ENCODE measurements at places on chromosomes 11 and 22.
A peak's percentile ranks its signal among the peaks of the same experiment; 100 is the strongest.

DNA sequence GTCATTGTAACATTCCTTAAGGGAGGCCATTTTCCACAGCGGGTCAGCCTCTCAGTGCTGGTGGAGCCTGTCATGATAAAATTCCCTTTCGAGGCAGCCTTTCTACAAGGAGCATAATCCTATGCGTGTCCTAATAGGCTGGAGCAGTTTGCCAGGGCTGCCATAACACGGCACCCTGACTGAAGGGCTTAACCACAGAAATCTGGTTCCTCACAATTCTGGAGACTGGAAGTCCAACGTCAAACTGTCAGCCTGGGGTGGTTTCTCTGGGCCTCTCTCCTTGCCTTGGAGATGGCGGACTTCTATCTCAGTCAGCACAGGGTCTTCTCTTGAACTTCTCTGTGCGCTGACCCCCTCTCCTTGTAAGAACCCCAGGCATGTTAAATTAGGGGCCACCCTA lies 1.4 kb upstream of the RGL4 start:
- DNase-seq, result no peak

GRCh38 chr11:126863294-126863997 lies 137.1 kb downstream of the KIRREL3 start:
- no peak for DNase-seq

DNA sequence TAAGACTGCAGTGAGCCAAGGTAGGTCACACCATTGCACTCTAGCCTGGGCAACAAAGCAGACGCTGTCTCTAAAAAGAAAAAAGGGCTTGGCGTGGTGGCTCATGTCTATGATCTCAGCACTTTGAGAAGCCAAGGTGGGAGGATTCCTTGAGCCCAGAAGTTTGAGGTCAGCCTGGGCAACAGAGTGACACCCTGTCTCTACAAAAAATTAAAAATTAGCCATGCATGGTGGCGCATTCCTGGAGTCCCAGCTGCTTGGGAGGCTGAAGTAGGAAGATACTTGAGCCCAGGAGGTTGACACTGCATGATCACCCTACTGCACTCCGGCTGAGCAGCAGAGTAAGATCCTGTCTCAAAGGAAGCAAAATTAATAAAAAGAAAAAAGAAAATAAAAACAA lies 38.9 kb upstream of the RDX start:
- no peak for DNase-seq

DNA sequence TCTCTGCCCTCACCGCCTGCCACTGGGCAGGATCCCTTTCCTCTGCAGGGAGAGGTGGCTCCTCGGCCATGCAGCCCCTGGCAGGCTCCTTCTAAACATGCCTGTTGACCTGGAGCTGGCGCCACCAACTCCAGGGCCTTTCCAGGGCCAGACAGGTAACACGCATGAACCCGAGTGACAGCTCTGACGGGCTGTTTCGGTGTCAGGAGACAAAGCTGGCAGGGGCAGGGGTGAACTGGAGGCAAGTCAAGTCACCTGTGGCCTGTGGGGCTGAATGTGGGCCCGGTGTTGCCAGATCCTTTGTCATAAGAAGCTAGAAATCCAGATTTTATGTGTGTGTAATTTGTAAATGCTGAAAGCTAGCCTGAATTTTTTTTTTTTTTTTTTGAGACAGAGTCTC lies 11.3 kb downstream of the C22orf23 start:
- DNase-seq, result no peak

- DNase-seq, result no peak
These were observed 712.4 kb downstream of the TBC1D22A start for GRCh38 chr22:47474895-47475294.

DNA sequence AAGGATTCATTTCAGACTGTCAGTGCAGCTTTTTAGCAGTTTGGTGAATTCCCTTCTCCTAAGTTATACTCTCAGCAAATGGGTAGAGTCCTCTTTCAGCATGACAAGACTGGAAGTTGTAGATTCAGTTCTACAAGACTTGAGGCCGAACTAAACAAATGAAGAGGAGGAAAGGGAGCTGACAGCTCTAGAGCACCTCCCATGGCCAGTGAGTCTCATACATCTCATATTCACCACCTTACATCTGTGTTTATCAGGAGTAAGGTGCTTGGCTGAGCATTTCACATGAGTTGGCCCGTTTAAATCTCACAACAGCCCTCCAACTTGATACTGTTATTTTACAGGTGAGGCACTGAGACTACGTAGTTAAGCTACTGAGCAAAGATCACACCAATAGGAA lies 30.4 kb downstream of the SEZ6L start:
- no peak for DNase-seq

GRCh38 chr11:27183672-27184457 lies 143.2 kb downstream of the BBOX1 start:
- peak; percentile 63 for DNase-seq

DNA sequence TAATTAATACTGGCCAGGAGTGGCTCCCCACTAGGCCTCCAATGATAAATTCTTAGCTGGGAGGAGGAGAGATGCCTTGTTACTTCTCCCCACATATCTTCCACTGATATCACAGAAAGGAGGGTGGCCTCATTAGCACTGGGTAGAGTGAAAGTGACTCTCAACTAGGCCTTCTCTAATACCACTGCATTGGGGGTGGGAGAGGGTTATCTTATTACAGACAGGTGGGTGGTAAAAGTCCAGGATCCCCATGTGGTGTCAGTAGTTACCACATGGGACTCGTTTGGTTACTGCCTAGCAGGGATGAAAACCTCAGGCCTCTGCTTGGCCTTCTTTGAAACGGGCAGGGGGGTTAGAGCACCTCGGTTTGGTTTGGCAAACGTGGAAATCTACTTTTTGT lies 167.3 kb downstream of the UVRAG start:
- no peak for DNase-seq

GRCh38 chr11:13663631-13664071 lies 4.8 kb upstream of the FAR1 start:
- no peak for DNase-seq

- no peak for DNase-seq
These were observed 9.2 kb upstream of the TSSC4 start for GRCh38 chr11:2391181-2391975.

GRCh38 chr11:85266646-85267045 lies 360.5 kb downstream of the DLG2 start:
- no peak for DNase-seq

DNA sequence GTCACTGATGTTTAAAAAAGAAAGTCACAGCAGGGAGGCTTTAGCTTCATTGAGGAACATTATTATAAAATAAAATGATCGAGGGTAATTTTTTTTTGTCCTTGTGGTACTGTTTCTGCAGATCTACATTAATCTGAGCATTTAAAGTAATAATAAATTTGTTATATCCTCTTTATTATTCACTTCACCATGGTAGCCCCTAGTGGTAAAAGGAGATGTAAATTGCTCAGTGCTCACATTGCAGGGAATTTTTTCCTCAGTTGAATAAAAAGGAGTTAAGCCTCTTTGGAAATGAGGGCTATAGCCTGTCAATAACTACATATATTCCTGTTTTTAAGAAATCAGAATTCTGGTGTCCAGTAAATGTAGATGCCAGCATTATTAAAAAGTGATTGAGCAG lies 99.7 kb upstream of the VPREB1 start:
- no peak for DNase-seq

DNA sequence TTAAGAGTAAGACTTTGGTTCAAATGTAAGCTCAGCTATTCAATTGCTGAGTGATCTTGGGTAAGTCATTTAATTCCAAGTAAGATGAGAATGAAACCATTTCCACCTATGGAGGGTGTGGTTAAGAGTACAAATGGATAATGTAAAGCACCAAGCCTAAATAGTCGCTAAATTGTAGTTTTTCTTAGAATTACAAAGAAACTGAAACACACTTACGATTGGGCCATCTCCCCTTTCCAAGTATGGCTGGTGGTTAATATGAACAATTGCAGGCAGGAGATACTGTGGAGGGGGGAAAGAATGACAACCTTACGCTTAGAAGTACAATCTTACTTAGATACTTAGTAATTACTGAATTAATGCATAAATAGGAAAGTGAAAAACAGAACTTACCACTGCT lies 8.2 kb downstream of the DDX17 start:
- no peak for DNase-seq

DNA sequence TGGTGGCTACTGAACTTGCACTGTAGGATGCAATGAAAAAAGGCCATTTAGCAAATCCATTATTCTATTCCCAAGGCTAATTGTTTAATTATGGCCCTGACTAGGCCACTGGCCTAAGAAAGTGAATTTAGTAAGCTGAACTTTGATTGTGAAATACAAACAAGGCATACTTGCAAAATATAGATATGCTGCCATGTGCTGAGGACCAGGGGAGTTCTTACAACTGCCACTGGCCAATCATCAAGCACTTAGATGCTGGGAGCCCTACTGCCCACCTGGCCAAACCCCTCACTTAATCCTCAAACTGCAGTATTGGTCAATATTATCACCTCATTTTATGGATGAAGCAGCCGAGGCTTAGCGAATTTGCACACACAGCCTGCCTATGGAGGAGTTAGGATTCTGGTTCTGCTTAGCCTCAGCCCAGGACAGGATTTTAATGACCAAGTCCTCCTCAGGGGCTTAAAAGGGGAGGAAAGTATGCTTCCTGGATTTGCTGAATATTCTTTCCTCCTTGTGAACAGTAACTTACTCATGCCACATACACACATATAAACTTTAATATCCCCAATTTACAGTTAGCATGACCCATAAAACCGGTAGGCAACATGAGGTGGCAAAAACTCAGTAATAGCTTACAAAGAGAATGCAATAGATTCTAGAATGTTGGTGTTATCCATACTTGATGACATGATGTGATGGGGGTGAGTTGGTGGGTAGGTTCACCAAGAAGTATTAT lies 39.3 kb downstream of the CD44 start:
- DNase-seq, result no peak

- no peak for DNase-seq
These were observed 76.8 kb upstream of the BIRC3 start for GRCh38 chr11:102240502-102240901.

- no peak for DNase-seq
These were observed 10.0 kb upstream of the CCDC83 start for GRCh38 chr11:85845124-85845631.

GRCh38 chr11:8832571-8833260 lies 78.3 kb upstream of the AKIP1 start:
- DNase-seq, result peak; percentile 92

- no peak for DNase-seq
These were observed 695 bp downstream of the RCE1 start for GRCh38 chr11:66843776-66844495.

GRCh38 chr11:126637795-126638175 lies 282.3 kb downstream of the ST3GAL4 start:
- no peak for DNase-seq

DNA sequence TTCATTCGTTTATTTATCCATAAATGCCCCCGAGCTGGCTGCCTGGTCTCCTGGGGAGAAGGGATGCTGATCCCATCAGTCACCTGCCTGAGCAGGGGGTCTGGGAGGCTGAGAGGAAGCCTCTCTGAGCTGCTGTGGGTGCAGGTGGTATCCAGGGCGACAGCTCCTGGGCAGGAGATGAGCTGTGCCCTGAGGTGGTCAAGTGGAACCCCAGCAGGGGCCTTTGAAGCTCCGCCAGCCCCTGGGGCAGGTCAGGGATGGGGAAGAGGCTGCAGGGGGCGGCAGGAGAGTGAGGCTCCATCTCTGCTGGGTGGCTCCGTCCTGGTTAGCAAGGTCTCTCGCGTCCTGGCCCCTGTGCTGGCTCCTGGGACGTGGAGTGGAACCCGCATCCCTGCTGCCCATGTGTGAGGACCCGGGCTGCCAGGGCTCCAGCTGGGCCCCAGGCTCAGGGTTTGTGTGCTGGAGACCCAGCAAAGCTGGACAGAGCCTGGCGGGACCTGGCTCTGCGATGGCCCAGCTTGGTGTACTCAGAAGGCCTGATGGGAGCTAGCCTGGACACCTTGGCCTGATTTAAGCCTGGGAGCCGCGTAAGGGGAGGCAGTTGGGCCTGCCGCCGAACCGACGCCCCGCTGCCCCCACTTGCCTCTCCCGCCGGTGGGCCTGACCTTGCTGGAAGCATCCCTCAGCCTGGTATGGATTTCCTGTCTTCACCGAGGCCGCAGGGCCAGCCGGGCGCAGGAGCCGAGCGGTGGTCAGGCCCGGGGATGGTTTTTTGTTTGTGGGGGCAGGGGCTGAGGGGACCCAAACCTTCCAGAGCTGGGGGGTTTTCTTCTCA lies 44.5 kb downstream of the RTN4R start:
- DNase-seq, result no peak

- no peak for DNase-seq
These were observed 8.5 kb downstream of the RAB3IL1 start for GRCh38 chr11:61908730-61909316.

DNA sequence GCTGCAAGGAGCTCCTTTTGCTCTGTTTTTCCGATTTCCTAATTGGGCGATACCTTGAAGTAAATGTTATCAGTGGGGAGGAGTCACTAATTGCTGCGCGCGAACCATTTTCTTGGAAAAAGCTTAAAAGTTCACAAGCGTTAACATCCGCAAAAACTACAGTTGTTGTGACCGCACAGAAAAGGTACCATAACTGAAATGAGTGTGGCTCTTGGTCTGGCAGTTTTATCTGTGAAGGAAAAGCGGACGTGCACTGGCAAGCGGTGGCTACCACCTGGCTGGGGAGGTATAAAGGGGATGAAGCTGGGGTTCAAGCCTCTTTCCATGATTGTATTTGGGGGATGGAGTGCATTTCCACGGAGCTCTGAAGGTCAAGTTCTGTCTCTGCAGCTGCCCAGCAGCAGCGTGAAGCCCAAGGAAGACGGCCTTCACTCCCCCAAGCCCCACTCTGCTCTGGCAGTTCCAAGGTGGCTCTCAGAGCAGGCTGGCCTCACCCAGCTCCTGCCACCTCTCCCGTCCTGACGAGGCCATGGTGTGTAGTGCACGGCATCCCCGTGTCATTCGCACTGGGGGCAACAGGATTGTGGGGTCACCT lies 27.5 kb downstream of the MOV10L1 start:
- DNase-seq, result no peak

GRCh38 chr11:99632969-99633368 lies 612.2 kb downstream of the CNTN5 start:
- DNase-seq, result peak; percentile 84

GRCh38 chr11:35165423-35166368 lies 26.7 kb downstream of the CD44 start:
- peak; percentile 88 for DNase-seq

- DNase-seq, result no peak
These were observed 1.9 kb upstream of the ANO9 start for GRCh38 chr11:443542-444199.

DNA sequence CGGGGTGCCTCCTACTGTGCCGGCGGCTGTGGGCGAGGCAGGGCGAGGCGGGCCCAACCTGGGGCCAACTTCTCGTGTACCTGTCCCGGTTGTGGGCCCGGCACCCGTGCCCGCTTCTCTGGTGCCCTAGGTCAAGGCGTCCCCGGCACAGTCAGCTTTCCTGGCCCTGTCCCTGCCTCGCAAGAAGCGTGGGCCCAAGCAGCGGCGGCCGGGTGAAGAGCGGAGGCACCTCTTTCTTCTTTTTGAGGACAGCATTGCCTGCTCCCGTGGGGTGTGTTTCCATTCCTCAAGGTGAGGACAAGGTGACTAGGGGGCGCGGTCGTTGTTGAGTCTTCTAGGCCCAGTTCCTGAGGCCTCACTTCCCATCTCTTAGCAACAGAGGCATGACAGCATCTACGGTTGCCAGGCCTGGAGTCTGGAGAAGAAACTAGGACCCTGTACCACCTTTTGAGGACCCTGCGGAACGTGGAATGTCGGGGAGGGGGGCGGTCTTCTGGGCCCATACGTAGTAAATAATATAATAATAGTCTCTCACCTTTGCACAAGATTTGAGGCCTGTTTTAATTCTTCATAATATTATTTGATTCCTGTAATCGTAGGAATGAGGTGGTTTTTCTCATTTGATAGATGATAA lies 418 bp downstream of the ACO2 start:
- no peak for DNase-seq

- DNase-seq, result no peak
These were observed 3.0 kb downstream of the DKK3 start for GRCh38 chr11:12005476-12005875.

GRCh38 chr11:74157169-74157568 lies 13.6 kb downstream of the C2CD3 start:
- no peak for DNase-seq
